ENCODE measurements at places on chromosomes 1 and 21.

DNA sequence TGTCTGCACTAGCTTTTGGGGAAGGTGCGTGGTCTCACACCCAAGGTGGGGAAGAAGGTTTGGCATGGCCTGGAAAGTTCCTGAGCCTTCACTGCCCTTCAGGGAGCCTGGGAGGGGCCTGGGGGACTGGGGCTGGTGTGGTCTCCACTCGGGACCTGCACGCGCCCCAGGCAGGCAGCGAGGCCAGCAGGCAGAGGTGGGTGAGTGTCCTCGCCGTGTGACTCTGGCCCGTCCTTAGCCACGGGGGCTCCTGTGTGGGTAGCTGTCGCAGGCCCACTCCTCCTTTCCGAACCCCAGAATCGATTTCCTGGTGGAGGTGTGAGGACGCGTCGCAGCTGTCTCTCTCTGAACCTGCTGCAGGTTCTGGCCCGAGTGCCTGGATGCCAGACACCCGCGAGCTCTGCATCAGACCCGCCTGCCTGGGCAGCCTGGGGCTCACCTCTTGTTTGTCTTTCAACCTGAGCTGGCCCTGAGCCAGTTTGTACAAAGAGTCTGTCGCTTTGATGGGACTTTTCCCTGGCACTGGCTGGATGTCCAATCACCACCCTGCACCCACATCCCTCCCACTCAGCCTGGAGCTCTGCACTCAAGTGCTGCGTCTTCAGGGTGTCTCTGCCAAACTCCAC, 36.0 kb upstream of the SLC19A1 start:
- DNase-seq = no peak

DNA sequence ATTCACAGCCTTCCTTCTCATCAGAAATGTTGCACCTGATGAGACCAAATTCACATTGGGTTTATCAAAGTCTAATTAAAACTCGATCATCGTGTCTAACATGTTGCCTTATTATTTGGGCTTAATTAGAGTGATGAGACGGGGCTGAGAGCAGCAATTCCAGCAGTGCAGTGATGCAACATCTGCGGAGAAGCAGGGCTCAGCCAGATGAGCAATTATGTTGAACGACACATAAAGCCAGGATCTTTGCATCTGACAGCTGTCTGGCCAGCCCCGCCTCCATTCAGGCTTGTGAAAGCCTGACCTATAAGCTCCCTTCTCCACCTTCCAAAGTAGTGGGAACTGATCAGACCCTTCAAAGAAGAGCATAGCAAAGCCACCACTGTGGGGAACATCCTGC, 109.8 kb downstream of the C1orf94 start:
- DNase-seq = peak; percentile 53

DNA sequence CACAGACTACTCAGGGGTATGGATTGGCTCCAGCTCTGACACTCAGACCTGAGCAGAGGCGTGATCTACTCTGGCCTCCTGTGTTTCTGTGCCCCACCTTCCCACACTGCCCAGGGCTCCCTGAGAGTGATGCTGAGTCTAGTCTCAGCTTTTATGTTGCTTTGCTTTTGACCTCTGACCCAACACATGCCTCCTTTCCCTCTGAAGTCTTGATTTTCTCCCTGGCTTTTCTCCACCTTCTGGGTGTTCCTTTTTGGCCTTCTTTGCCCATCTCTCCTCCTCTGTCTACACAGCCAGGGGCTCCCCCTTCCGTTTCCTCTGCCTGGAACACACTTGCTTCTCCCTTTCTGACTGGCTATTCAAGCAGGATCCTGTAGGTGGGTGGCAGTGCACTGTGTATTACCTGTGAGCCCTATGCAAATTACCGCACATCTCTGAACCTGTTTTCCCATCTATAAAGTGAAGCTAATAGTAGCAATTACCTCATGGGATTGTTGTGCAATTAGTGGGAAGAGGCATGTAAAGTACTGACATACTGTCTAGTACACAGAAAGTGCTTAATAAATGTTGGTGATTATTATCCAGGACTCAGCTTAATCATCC, 13.7 kb upstream of the MEX3A start:
- DNase-seq = no peak

DNA sequence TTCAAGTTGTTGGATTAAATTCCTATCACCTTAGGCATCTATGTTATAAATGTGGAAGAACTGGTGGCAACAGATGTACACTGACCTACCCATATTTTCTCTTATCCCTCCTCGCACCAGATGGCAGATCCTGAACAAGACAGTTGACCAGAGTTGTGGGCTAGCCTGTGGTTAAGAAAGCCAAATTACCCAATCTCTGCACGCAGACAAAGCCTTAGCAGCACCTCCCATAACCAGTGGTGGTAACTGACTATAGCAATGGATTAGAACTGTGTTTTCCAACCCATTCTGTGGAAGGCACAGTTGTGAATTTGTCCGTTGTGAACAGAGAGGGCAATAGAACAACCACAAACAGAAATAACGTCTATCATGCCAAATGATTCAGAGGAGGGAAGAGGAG, 20.6 kb downstream of the ABCB10 start:
- no peak for DNase-seq

DNA sequence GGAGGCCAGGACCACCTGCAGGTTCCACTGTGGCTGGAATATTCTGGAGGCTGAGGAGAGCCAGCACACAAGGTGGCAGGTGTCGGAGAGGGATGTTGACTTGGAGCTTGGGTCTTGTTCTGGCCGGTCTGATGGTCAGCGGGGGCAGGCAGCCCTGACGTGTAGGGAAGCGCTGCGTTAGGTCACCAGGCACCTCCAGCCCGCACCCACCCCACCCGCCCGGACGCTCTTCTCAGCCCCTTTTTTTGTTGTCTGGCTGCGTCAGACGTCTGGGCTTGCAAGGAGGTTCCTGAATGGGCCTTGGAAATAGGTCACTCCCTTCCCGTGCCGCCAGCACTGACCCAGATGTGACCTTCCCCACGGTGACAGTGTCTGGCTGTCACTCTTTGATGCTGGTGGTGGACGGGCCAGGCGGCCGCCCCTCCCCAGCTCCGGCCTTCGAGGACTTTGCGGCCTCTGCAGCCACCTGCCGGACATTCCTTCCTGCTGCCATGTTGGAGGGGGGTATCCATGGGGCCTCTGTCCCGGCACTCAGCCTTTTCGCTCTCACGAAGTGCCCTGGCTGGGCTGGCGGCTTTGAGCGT, 30.1 kb downstream of the SPSB1 start:
- DNase-seq = peak; percentile 27

Data from neural progenitor cell (in vitro differentiated cells).